NCI-H1092 treated with DMSO at 0.1 percent for 48 hours (cell line): ENCODE measurements at places on chromosomes 5 and 9.

DNA sequence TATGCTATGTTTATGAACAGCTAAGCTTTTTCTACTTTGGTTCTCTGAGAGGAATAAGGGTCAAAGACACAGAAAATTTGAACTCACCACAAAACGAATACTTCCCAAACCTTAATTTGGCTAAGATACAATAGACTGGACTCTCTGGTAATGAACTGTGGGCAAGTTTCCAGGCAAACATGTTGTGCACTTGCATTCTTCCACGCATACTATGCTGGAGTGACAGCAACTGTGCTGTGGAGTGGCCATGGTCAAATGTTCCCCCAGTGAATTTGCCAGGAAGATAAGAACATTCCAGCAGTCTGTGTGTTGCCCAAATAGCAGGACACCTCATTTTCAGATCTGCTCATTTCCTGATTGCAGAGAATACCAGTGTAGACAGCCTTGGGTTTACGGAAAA, 275.3 kb upstream of the IL12B start:
- DNase-seq = no peak

DNA sequence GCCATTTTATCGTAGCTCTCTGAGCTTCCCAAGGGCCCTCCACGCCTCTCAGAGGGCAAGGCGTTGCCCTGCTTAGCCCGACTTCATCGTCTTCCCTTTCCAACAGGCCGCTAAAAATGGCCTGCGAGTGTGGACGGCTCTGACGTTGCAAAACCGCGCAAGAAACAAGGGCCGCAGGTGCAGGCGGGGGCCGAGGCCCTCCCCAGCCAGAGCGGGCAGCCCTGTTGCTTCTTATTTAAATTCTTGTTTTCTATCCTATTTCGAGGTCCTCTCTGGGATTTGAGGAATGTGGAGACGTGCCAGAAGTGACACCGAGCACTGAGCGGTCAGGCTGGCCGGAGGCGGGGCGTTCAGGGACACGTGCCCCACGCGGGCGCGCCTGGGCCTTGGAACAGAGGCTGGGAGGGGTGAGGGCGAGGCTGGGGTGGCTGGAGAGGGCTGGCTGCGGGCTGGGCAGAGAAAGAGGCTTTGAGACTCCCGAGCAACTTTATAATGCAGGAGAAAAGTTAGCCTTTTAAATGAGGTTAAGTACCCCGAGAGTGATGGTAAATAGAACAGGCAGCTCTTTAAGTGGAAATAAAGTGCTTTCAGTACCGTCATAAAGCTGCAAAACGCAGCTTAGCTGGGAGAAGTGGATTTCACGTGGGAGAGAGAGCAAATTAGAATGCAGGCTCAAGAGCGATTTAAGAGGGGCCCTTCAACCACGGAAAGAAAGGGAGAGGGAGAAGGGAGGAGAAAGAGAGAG, 243.6 kb downstream of the AUH start:
- DNase-seq = peak; percentile 78

- peak; percentile 70 for DNase-seq
Measured at GRCh38 chr5:101977729-101978345, 318.2 kb downstream of the SLCO4C1 start.

DNA sequence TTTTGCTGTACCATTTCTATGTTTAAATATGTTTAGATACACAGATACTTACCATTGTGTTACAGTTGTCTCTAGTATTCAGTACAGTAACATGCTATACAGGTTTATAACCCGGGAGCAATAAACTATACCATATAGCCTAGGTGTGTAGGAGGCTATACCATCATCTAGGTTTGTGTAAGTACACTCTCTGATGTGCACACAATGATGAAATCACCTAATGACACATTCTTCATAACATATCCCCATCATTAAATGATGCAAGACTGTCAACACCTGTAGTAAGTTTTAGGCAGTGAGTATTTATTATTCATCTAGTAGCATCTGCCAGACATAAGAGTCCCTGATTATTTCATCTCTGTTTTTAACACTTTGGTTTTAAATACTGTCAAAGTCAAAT, 7.3 kb upstream of the DHFR start:
- no peak for DNase-seq

- no peak for DNase-seq
Measured at GRCh38 chr5:60563696-60564324, 136.2 kb downstream of the DEPDC1B start.

DNA sequence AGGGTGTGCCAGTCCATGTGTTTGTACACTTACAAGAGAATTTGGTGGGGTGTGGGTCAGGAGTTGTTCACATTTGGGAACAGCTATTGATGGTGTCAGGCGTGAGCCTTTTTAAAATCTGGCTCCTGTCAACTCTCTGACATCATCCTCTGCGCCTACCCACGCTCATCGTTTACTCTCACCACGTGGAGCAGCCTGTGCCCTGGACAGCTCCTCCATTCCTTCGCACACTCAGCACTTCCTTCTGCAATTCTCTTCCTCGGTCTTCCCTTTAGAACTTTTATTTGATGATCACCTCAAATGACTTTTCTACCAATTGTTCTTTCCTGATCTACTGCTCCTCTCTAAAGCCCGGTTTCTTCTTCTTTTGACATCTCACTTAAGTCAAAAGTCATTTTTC, 42.1 kb upstream of the GNAQ start:
- DNase-seq = no peak
